ENCODE measurements at places on chromosomes 1 and 21.

- DNase-seq = peak; percentile 6
Measured at GRCh38 chr1:107139833-107140702, 771 bp upstream of the NTNG1 start.

DNA sequence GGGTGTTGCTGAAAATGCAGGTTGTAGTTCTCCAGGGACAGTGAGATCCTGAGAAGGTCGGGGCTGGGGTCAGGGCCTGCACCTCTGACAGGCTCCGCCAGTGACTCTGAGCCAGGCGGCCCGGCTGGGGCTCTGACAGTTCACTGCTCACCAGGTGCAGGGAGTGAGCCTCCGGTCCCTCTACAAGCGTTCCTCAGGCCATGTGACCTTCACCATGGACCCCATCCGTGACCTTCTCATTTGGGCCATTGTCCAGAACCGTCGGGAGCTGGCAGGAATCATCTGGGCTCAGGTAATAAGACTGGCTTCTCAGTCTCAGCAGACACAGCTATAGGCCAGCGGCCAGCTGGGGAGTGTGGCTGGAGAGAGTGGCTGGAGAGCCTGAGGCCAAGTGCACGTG, 41.8 kb downstream of the TRPM2 start:
- no peak for DNase-seq

GRCh38 chr1:17683598-17683997, 71.5 kb upstream of the ACTL8 start:
- no peak for DNase-seq

- peak; percentile 24 for DNase-seq
Measured at GRCh38 chr1:156217871-156218270, 5.1 kb downstream of the PMF1 start.

DNA sequence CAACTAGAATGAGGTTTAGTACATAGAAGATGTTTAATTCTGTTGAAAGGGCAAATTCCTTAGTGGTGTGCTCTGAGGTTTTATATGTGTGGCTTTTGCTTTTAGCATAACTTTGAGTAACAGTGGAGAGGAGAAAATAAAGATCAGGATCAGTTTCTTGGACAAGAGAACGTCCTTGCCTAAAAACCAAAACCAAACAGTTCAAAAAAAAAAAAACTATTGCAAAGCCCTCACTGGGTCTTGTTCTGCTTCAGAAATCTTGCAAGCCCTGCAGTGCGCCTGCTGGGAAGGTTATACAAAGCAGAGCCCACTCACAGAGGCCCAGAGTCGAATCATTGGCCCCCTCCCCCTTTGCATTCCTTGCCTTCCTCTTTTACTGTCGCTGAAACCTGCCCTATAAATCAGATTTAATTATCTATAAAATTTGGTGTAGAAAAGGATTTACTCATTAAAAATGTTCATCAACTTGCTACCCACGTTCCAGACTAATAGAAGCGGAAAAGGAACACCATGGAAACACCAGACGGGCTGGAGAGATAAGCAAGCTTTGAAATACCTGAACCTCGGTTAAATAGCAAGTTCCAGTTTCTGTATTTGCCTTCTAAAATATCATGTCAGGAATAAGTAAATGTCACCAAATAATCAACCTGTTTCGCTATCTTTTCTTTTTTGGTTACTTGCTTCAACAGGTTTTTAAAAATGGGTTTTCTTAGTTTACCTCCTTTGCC, 201.6 kb upstream of the PTBP2 start:
- DNase-seq = no peak

DNA sequence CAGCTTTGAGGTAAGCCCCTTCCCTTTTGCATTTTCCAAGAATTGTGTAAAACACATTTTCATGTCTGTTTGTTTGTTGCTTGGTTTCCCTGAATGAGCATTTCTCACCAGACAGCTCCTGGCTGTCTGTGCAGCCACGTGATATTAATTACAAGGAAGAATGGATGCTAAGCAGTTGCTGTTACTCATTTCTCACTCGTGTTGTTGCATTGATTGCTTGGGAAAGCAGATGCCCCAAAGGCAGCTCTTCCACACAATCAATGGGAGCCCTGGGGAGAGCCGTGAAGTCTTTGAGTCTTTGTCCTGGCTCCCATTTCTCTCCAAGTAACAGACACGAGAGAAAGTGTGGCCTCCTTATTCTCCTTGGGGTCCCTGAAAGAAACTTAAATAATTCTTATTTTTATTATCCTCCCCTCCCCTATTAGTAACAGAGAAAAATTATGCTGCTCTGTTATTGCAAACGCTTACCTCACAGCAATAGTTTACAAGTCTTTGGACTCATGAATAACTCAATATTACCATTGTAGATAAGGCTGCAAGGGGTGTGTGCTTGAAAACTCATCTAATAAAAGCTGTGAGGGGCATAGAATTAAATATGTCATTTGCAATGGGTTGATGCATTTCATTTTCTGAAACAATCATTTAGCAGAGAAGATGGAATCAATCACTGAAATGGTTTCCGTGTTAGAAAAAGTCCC, 127.7 kb upstream of the CAMK1G start:
- DNase-seq = no peak

- DNase-seq = no peak
Measured at GRCh38 chr1:205927676-205928075, 15.6 kb downstream of the SLC26A9 start.

GRCh38 chr1:61781151-61781550, 38.9 kb downstream of the PATJ start:
- DNase-seq = no peak

DNA sequence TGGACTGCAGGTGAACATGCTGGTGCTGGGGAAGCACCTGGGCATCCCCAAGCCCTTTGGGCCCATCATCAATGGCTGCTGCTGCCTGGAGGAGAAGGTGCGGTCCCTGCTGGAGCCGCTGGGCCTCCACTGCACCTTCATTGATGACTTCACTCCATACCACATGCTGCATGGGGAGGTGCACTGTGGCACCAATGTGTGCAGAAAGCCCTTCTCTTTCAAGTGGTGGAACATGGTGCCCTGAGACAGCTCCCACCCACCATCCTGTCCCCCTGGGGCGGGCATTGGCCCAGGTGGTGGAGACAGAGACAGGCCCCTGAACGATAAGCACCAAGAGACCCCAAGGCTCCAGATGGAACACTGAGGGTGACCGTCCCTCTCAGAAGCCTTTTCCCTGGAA, 25.2 kb upstream of the PADI4 start:
- DNase-seq = no peak

- DNase-seq = no peak
Measured at GRCh38 chr1:245356891-245357585, 202.3 kb downstream of the KIF26B start.

DNA sequence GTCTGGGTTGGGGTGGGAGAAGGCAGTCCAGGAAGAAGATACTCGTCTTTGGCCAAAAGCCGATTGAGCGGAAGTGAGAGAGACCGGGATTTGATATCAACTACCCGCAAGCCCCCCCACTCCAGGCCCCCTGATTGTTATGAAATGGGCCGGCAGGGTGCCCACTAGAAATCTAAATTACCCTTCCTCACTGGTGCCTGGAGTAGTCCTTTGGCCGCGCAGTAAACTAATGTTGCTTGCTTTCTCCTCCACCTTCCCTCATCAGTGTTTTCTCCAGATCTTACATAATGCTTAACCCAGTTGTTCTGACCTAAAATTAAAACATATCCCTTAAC, 119.2 kb upstream of the BARHL2 start:
- no peak for DNase-seq

- DNase-seq = no peak
Measured at GRCh38 chr1:180800945-180801344, 111.8 kb upstream of the KIAA1614 start.

DNA sequence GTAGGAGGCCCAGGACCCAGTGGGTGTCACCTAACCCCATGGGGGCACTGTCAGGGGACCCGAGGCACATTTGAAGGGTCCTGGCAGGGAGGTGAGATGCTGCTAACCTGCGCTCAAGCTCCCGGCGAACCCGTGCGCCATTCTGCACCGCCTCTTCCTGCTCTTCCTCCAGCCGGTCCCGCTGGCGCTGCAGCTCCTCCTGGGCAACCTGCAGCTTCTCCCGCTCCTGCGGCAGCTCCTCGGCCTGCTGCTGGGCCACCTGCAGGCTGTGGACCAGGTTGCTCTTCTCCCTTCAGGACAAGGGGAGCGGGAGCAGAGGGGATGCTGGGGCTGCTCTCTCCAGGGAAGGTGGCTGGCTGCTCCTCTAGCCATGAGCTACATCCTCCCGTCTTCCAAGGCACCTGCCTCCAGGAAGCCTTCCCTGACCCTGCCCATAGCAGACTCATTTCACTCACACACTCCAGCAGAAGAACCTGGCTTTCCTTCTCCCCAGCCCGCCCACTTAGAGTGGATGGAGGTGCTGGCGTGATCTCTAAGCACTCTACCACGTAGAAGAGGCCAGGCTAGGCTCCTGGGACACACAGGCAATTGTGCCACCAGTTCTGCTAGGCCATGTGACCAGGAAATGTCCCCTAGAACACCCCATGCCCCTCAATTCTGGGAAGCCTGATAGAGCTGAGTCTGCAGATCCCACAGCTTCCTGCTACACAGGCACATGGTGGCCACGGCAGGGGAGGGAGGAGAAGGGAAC, 15.2 kb upstream of the NBPF1 start:
- no peak for DNase-seq

DNA sequence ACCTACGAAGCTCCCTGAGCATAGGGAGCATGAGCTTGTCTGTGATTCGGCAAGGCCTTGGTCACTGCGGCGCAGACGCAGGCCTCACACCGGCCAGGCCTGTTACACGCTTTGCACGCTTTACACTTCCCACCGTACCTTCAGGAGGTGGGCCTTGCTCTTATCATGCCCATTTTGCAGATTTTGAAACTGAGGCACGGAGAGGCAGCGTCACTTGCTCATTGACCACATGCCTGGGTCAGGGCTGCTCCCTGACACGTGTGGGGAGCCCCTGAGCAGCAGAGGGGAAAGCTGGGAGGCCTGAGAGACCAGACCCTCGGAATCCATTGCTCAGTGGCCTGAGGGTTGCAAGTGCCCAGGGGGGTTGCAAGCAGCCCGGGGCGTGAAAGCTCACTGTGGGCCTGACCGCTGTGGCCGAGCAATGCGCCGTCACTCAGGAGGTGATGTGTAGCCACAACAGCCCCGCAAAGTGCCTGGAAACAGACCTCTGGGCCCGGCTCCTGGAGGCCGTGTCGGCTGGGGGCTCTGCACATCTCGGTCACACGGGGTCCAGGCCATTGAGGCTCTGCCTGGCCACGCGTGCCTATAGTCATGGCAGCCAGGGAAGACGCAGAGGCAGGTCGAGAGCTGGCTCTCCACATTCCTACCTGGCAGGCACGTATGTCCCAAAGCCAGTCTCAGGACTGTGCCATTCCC, 6.9 kb downstream of the ARHGEF16 start:
- DNase-seq = no peak

GRCh38 chr1:65050735-65051134, 84.4 kb upstream of the JAK1 start:
- DNase-seq = no peak

DNA sequence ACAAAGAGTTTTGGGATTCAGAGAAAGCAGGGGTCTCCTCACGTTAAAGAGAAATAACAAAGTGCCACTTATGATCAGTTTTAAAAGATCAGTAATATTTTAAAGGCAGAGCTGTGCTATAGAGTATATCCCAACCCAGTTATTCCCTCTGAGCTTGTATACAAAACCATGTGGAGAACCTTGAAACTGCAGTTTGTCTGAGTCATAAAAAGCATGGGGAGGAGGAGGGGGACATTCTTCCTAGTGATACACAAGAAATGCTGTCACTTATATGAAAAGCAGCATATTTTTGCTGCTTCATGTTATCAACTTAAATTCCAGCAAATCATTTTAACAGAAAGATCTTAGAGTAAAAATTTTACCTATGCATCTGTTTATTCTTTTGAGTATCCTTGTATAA, 244.5 kb downstream of the GPR52 start:
- no peak for DNase-seq

- no peak for DNase-seq
Measured at GRCh38 chr1:245332513-245332912, 177.7 kb downstream of the KIF26B start.

DNA sequence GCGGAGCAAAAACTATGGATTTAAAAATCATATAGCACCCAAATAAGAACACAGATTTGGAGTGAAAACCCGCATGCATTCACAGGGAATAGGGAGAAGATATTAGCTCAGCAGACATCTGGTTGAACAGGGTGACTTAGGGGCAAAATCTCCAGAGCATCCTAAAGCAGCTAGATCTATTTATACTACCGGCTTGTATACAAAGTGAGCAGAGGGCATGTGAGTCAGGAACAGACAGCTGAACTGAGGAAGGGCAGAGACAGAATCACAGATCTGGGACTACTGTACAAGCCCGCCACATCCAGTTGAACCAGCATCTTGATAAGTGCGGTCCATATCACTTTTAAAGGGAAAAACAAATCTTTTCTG, 35.2 kb upstream of the EXOSC10 start:
- no peak for DNase-seq

- no peak for DNase-seq
Measured at GRCh38 chr1:156122086-156122485, 7.6 kb downstream of the LMNA start.

- DNase-seq = no peak
Measured at GRCh38 chr1:244316407-244316806, 135.3 kb downstream of the ADSS2 start.

GRCh38 chr1:83928396-83928795, 70.5 kb downstream of the TTLL7 start:
- no peak for DNase-seq

DNA sequence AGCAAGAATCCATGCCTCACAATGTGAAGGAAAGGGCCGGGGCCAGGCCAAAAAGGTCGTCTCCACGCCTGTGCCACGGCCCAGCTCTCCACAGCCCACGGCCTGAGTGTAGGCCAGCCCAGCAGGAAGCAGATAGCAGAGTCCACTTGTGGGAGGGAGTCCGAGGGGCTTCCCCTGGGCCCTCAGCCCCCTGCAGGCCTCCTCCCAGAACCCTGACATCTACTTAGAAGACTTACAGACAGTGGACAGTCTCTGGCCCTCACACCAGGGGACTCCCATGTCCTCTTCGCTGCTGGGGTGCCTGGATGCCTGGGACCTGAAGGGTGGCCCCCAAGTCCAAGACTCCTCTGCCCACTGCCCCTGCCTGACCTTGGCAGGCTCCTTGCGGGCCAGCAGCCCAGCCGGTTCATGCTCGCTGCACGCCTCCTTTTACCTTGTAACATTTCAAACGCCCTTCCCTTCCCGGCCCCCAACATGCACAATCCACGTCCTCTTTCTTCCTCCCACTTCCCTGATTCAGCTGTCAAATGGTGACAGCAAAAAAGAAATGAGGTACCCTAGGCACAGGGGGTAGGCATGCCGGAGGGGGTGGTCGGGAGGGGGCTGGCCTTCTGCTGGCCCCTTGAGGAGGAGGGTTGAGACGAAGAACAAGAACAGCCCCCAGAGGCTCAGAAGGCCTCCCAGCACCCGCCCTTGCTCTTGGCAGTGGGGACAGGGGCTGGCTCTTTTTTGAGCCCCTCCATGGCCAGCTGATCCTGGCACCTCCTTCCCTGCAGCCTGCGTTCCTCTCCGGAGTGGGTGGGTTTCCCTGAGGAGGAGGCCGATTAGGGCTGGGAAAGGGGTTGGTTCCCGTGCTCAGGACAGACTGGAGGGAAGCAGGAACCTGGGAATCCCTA, 997 bp upstream of the PTPN7 start:
- DNase-seq = peak; percentile 71

GRCh38 chr1:188228623-188229022, 1399.9 kb downstream of the PLA2G4A start:
- no peak for DNase-seq

GRCh38 chr1:59308839-59309238, 11.9 kb downstream of the FGGY start:
- no peak for DNase-seq
